ENCODE measurements at places on chromosomes 12 and 14.

DNA sequence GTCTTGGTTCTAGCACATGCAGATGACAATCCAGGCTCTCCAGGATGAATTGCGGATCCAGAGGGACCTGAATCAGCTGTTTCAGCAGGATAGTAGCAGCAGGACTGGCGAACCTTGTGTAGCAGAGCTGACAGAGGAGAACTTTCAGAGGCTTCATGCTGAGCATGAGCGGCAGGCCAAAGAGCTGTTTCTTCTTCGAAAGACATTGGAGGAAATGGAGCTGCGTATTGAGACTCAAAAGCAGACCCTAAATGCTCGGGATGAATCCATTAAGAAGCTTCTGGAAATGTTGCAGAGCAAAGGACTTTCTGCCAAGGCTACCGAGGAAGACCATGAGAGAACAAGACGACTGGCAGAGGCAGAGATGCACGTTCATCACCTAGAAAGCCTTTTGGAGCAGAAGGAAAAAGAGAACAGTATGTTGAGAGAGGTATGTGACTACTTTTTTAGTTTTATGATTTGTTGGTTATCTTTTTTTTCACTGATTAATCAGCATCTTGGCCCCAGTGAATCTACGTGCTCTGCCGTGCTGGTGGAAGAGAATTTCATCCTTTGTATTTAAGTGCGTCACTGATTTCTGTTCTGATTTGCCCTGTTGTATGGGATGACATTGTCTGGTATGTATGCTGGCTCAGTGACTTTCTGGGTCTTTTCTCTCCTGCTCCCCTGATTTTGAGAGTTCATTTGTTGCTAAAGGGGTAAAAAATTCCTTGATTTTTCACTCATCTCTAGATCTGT lies 92.3 kb downstream of the ERC1 start:
- no peak for DNase-seq

DNA sequence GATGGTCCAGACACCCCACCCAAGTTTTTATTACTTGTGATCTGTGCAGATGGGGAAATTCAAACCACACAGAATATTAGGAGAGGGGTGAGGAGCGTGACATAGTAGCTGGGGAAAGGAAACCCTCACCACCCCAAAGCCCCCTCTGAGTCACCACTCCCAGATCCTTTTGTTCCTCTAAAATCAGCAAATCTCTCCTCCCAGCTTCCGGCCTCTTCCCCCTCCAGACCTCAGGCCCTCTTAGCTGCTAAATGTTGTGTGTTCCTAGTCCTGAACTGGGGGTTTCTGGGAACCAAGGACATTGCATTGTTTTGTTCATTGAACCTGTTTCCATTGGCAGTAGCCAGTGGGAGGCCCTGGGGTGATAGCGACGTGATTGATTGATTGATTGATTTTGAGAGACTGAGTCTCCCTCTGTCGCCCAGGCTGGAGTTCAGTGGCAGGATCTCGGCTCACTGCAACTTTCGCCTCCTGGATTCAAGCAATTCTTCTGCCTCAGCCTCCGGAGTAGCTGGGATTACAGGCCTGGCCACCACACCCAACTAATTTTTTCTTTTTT lies 5.9 kb upstream of the ORAI1 start:
- no peak for DNase-seq

DNA sequence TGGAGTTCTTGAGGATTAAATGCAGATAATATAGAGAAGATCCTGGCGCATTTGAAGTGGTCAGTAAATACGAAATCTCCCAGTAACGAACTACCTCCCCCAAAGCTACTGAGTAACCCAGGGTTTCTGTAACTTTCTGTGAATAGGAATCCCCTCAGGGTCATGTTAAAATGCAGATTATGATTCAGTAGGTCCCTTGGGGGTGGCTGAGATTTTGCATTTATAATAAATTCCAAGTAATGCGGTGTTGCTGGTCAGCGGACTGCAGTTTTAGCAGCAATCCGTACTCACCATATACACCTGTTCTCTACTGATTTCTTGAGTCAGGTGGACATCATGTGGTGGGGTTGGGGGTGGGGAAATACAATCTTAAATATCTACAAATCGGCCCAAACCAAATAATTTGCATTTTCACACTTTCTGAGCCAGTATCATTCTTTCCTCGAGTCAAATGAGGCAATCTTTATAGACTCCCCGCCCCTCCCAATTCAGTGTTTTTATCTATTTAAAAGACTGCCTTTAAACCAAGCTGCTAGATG lies 868 bp downstream of the SPATA7 start:
- no peak for DNase-seq

DNA sequence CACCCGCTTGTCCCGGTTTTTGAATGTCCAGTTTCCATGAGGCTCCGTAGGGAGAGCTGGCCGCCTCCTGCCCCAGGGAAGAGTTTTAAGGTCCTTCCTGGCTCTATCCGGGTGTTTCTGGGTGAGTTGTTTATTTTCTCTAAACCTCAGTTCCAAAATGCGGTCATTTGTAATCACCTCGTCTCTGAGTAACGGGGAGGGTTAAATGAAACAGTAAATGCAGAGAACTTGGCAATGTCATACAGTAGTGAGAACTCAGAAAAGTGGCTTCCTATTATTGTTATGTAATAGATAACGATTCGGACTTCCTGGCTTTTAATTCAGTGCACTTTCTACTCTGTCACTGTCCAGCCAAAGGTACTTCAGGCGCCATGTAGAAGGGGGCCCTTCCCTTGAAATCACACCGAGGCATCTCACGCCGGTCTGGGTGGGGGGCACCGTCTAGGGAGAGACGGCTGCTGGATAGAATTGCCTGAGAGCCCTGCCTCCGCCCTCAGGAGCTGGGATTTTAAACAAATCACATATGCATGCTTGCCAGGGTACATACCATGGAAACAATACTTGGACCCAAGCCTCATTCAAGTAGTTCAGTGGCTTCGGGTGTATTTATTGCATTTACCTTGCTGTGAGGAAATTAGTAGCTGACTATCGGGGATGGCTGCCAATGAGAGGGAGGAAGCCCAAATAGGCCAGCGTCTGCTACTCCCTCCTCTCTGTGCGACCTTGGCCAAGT lies 26.4 kb downstream of the NOS1 start:
- no peak for DNase-seq

GRCh38 chr14:61193476-61193875 lies 87.7 kb downstream of the TMEM30B start:
- DNase-seq = no peak

DNA sequence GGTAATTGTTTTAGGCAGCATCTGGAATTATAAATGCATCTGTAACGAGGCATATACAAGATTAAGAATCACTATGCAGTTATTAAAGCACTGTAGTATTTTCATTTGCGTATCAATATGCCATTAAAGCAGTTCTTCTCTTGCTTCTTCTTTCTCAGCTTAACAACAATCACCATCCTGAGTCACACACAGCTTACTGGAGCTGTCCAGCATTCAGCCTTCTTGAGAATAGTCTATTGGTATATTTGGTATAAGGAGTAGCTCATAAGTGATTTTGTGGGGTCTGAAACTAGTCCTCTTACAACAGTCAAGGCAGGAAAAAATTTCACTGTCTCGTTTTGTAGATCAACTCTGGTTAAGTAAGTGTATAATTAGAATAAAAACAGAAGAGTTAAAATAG lies 523.0 kb upstream of the FOXG1 start:
- DNase-seq = no peak

- no peak for DNase-seq
Observed at GRCh38 chr14:64500088-64500487, 3.5 kb downstream of the ZBTB25 start.

DNA sequence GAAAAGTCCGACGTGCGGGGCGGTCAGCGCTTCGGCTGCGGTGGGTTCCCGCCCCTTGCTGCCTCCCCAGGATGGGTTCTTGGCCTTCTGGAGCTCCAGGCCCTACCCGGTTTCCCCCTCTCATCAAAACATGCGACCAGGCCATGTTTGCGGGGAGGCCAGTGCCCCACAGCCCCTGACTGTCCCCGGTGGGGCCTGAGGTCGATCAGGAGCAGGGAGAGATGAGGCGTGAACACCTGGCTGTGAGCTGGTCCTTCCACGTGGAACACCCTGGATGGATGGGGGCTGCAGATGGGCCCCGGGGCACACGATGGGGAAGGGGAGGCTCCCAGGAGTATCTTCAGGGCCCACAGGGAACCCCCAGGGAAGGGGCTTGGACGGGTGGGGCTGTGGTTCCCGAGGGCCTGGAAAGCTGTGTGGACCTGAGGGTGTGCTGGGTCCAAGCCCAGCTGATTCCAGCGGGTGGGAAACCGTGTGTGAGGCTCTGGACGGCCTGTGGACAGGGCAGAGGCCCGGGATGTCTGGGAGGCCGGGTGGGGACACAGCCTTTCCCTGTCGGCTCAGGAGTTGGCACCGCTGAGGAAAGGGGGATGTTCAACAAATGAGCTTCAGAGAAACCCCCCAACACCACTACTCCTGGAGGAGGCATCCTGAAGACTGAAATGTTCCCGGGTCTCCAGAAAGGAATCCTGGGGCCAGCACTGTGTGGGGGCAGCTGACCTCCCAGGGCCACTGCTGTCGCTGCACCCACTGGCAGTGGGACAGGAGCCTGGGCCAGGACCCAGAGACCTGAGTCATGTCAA lies 187.0 kb upstream of the C14orf180 start:
- no peak for DNase-seq

GRCh38 chr12:14999695-15000365 lies 27.0 kb downstream of the PDE6H start:
- no peak for DNase-seq

DNA sequence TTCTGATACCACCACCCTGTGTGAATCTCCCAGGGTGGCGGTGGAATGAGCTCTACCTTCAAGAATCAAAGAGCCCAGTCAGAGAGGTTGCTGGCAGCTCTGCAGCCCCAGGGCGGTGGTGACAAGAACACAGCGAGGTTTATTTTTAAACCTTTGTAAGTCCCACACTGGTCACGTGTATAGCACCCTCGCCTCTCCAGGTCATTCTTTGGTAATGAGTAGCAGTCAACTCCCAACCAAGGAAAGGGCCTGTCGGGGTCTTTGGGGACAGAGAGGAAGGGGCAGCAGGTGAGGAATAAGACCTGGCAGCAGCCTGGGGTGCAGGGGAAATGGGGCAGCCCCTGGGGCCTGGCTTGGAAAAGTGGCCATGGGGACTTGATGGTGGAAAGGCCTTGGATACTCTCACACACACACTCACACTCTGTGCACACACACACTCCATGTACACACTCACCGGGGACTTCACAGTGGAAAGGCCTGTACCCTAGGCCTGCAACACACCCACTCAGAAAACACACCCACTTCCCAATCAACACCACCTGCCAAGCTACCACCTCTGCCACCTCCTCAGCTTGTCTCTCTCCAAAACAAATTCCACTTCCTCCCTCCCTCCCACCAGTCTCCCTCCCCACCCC lies 178.6 kb downstream of the DPF3 start:
- DNase-seq = no peak

GRCh38 chr12:130715150-130715997 lies 725 bp downstream of the RIMBP2 start:
- DNase-seq = no peak

DNA sequence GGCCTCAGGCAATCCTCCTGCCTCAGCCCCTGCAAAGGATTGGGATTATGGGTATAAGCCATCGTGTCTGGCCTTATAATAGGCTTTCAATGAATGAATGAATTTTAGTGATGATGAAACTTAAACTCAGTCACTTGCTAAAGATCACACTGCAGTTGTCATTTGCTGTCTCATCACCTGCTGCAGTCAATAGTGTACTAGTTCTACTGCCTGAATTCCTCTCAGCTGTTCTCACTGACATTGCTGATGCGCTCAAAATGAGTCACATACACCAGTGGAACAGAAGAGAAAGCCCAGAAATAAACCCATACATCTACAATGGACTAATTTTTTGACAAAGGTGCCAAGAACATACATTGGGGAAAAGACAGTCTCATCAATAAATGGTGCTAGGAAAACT lies 5.6 kb upstream of the SYNJ2BP start:
- no peak for DNase-seq

DNA sequence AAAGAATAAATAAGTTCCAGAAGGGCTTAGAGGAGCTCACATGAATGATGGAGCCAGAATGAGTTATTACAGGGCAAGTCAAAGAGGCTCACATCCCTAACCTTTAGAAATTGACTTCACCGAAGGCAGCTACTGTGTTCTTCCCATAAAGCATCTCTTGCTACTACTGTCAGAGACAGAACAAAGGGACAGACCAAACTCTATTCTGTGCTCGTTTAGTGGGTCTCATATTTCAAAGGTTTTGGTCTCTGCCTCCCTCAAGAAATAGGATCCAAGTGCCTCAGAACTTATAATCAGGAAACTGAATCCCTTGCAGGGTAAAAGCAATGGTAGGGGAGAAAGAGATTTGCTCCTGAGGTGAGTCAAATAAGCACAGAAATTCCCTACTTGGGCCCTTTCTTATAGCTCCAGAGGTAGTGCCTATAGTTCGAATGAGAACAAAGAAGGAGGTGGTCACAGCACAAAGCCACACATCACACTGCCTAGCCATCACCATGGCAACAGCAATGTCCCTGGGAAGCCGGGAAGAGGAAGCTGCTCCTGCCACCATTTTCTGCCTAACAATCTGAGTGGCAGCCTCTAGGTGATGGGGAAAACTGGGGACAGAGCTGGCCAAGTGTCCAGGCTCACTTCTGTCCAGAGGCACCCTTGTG lies 294.9 kb downstream of the FOXN3 start:
- no peak for DNase-seq

DNA sequence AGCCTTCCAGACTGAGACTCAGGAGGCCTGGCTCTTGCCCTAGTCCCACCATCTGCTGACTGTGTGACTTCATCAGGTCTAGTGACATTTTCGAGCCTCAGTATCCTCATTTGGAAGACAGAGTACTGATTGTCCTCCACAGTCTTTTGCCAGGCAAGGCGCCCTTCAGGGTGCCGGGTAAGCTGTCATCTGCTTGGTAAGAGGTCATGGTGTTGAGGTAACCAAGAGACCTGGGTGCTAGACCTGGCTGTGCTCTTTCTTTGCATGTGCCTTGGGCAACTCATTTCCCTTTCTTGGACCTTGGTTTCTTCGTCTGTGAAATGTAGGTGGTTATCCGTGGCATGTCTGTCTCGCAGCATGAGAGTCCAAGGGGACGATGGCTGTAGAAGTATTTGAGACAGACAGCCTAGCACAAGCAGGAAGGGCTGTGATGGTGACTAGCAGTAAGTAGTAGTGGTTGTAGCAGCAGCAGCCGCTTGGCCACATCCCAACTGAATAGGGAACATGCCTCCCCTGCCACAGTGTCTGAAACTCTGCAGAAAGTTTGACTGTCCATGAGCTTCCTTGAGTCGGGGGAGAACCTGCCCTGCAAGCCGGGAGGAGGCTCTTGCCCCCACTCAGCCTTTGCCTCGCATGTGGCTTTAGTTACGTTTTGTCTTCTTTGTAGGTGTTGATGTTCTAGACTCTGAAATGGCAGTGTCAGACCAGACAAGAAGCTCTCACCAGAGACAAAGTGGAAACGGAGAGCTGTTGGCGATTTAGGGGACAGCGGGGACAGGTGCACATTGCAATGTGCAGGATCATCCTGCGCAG lies 40.3 kb downstream of the EVL start:
- DNase-seq = no peak

GRCh38 chr12:11209113-11209512 lies 22.4 kb upstream of the TAS2R42 start:
- no peak for DNase-seq

Data from activated CD4-positive, alpha-beta T cell treated with anti-CD3 and anti-CD28 coated beads for 24 hours (primary cell).